ENCODE measurements at places on chromosomes 11 and 22.

GRCh38 chr11:97963528-97964331 is 1057.0 kb upstream of the CNTN5 start:
- no peak for DNase-seq

- DNase-seq: no peak
These were observed 9.3 kb upstream of the ZNRF3 start for GRCh38 chr22:28874061-28874460.

DNA sequence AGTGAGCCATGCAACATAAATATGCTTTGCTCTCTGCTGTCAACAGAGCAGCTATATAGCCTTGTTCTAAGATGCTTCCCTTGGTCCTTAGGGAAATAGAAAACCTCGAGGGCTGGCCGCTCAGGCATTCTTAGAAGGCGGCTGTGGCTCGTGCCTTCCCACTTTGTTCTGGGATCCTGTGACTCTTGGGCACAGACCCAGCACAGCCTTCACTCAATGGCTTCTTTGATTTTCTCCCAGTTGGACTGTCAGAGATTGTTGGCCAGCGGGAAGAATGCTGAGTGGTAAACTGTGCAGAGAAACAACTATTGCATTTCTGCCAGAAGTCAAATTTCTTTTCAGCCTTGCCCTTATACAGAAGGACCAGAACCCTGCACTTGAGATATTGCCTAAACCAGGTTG is 9.5 kb upstream of the MICAL2 start:
- no peak for DNase-seq

DNA sequence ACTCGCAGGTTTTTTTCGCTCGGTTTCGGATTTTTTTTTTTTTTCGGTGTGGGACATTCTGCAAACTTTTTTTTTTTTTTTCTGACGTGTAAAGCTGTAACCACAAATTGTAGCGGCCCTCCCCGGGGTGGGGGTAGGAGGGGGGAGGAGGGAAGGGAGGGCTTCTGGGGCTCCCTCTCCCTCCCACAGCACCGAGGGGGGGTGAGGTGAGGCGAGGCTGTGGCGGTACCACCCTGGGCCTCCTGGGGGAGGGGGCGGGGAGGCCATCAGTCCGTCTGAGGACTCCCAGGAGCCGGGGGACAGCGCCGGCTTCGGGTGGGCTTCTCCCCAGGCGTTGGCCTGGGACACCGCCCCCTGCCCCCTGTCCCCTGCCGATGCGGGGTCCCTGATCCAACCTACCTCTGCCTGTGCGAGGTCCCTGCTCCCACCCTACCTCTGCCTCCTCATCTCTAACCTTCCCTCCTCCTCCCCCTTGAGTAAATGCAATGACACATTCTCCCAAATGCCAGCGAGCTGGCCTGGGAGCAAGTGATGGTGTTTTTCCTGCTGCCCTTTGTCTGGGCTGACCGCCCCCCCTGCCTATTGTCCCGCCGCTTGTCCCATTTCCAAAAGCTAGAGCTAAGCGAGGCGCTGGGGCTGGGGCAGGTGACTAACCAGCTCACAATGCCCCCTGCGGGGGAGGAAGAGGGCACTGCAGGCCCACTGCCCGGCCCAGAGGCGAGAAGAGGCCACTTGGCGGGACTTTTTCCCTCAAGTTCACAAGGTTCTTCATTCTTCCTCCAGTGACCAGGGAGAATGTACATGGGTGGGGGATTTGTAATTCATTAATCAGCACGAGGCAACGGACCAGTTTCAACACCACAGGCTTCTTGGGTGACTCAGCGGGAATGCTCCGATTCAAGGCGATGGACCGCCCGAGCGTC is 511 bp upstream of the CLCF1 start:
- DNase-seq: peak; percentile 71

DNA sequence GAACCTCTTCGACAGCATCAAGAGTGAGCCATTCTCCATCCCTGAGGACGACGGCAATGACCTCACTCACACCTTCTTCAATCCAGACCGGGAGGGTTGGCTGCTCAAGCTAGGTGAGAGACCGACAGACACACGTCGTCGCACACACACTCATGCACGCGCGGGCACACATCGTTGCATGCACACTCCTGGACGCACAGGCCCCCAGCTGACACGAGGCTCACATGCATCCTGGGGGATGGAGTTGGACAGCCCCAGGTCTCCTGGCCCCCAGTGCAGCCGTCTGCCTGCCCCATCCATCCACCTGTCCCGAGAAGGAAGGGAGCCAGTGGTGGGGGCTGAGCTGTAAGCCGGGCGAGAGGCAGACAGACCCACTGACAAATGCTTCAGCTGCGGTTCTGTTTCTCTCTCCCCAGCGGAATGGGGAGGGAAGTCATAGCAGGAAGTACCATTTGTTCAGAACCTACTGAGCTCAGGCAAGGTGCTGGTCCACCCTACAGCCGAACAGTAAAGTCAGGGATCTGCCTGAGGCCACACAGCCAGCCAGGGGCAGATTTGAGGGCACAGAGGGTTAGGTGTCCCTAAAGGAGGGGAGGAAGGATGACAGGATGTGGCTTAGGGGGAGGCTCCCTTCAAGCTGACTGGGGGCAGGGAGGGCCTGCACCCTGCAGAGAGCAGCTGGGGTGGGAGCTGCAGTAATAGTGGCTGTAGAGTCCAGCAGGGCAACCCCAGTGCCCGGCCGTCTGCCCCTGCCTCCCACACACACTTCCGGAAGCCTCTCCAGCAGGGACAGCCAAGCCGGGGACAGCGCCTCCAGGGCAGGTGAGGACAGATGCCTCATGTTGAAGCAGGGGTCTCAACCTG is 27.1 kb downstream of the CYTH4 start:
- DNase-seq: peak; percentile 37

DNA sequence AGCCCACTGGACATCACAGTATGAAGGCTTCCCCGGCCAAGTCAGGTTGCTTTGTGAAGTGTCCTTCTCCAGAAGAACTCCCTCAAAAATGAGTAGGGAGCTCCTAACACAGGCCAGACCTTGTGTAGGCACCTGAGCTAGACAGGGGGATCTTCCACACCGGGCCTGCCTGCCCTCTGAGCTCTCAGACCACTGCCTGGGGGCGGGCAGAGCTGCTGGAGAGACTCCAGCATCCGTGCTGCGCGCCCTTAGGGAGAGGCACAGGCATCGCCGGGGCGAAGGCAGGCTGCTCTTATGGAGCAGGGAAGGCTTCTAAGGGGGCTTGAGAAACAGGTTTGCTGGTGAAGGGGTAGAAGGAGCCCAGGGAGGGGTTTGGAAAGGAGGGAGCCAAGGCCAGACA is 4.4 kb downstream of the KCNJ5 start:
- DNase-seq: no peak

GRCh38 chr11:19218786-19219460 is 17.1 kb upstream of the CSRP3 start:
- no peak for DNase-seq

DNA sequence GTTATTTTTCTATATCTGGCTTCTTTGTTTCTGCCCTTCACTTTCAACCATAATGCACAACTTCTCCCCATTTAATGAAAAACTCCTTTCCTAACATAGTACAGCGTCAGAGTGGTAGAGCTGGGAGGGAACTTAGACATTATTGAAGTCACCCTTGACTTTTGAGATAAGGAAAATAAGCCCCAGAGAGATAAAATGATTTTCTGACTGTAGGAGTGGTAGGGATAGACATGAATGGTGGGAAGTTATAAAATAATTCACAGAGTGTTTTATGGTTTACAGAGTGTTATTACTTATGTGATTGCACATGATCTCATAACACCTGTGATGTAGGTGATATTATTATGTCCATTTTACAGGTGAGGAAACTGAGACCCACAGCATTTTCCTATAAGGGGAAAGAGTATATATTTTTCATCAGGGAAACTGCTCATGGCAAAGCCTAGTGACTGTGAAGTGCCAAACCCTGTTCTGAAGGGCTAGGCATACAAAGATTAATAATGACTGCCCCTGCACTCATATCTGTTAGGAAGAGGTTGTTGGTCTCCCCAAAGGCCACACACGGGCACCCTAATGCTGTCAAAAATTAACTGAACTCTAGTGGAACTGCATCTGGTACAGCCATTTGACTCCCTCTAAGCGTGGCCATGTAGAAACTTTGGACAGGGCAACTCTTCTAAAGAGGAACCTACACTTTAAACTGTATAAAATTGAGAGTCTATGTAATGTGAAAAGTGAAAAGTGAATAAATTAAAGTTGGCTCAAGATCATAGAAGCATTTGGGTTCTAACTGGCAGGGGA is 61.1 kb upstream of the PICALM start:
- no peak for DNase-seq

DNA sequence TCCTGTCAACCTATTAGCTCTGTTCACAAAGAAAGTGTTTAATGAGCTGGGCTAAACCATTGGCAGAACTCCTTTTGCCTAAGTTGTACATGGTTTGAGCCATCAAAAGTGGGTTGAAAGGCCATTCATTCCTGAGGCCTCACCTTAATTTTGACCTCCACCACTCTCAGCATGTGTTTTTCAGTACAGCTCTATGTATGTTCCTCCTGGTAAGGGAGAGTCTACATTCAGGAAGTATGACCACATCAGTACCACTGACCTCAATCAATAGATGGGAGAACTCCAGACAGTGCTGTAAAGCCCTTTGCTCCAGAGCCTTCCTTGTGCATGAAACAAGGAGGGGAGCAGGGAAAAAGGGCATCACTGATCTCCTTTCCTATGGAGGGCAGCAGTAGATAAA is 87.8 kb upstream of the CARD18 start:
- DNase-seq: no peak

- DNase-seq: no peak
These were observed 311.9 kb downstream of the GUCY1A2 start for GRCh38 chr11:106706355-106706754.

DNA sequence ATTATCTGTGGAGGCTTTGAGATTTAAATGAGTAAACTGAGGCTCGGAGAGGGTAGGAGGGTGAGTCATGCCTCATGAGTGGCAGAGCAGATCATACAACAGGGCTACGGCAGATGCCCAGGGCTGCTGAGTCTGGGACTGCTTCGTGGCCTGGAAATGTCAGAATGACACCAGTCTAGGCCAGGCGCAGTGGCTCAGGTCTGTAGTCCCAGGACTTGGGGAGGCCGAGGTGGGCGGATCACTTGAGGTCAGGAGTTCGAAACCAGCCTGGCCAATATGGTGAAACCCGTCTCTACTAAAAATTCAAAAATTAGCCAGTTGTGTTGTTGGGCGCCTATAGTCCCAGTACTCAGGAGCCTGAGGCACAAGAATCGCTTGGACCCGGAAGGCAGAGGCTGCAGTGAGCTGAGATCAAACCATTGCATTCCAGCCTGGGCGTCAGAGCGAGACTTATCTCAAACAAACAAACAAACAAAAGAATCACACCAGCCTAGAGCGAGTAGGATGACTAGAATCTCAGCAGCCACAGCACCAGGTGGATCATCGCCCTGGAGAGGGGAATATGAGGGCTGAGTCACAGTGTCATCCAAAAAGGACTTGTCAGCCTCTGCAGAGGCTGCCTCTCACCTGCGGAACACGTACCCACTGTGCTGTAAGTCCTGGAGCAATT is 48.6 kb upstream of the ADA2 start:
- no peak for DNase-seq

DNA sequence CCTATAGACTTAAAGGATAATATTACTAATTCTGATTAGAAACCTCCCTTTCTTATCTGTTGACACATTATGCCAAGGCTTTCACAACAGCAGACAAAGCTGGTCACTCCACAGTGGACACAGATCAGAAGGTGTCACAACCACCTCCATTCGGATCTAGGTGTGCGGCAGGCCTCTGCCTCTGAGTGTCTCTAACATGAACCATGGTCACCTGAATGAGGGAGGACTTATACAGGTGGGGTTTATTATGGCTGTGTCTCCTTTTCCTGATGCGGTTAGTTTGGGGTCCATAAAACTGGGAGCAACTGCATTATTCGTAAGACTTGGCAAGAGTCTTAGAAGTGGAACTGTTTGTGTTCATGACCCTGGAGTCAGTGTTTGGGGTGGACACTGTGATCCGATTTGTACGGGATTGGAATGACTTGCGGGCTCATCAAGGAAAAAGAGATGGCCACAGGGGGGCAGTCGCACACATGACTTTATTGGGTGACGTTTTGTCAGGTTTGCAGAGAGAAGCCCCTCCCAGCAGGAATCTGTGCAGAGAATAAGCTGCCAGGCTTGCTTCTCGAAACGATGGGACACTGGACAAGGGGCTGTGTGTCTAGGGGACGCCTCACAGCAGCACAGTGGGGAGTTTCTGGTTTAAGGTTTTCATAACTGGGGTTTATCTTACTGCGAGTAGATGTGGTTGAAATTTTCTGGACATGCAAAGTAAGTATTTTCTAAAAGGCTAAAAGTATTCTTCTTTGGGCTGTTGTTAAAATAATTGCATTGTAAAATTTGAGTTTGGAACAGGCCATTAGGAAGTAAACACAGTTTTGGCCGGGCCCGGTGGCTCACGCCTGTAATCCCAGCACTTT is 90.6 kb downstream of the GAB4 start:
- DNase-seq: peak; percentile 59

DNA sequence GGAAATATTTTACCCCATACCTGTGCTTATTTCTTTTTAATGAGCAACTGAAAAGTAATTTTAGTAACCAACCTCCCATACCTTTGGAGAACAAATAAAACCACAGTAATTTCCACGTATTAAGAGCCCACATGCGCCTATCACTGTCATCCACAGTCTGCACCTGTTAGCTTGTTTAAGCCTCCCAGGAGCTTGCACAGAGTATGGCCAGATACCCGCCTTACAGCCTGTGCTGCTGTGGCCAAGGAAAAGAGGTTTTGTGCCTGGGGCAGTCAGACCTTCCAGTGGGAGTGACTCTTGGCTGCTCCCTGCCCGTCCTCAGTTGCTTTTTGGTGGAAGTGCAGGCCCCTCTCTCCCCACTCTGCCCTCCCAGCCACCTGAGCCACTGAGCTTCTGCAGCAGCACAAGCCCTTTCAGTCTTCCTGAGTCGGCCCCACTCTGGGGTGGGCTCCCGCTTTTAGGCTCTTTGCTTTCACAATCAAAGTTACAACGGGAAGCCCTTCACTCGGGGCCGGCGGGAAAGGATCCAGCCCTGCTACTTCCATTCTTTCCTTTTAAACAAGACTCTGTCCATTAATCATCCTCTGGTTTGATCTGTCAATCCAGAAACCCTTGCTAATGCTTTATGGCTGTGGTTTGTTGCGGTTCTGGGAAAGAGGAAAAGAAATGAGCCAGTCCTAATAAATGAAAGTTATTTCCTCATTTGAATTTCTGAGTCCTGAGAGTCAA is 308.8 kb downstream of the TBC1D22A start:
- DNase-seq: no peak

DNA sequence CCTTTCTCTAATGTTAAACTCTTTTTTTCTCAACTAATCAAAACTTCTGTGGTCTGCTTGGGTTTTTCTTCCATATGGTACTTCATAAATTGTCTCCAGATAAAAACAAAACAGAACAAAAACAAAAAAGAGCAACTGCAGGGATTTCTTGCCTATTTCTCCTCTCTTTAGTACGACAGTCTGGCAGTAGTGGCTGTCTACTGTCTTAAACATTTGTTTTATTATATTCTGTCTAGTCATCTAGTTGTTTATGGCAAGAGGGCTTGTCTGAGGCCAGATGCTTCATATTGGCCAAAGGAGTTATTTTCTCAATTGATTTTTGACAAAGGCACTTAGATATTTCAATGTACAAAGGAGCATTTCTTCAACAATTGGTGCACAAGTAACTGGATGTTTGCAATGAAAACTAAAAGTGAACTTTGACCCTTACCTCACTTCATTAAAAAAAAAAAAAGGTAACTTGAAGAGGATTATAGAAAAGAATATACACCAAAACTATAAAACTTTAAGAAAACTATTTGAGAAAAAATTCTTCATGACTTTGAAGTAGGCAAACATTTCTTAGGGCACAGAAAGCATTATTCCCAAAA is 404.2 kb downstream of the LUZP2 start:
- DNase-seq: no peak

GRCh38 chr11:106551744-106552673 is 466.3 kb downstream of the GUCY1A2 start:
- DNase-seq: no peak
